Frontal cortex (tissue), 4 donors: ENCODE measurements at places on chromosomes 5 and 9. TPM values are rescaled to one million over a fixed set of nuclear protein-coding genes. Genes with fewer than 3 reads are reported as not detected.

DNA sequence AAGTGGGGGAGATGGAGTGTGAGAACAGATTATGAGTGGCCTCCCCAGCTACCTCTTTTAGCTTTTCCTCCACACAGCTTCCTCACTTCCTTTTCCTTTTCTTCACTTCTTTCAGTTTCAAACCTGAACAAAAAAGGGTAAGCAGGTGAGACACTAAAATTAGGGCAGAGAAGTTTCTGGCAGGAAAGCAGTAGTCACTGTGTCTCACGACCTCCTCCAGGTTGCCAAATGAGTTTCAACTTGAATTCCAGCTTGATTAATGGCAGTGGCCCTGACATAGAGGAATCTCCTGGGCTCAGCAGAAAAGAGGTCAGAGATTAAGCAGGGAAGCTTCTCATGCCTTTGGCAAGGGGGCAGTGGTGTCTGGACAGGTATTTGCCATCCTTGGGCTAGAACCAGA lies 63.7 kb upstream of the SPINK5 start:
- DNase-seq: no peak

DNA sequence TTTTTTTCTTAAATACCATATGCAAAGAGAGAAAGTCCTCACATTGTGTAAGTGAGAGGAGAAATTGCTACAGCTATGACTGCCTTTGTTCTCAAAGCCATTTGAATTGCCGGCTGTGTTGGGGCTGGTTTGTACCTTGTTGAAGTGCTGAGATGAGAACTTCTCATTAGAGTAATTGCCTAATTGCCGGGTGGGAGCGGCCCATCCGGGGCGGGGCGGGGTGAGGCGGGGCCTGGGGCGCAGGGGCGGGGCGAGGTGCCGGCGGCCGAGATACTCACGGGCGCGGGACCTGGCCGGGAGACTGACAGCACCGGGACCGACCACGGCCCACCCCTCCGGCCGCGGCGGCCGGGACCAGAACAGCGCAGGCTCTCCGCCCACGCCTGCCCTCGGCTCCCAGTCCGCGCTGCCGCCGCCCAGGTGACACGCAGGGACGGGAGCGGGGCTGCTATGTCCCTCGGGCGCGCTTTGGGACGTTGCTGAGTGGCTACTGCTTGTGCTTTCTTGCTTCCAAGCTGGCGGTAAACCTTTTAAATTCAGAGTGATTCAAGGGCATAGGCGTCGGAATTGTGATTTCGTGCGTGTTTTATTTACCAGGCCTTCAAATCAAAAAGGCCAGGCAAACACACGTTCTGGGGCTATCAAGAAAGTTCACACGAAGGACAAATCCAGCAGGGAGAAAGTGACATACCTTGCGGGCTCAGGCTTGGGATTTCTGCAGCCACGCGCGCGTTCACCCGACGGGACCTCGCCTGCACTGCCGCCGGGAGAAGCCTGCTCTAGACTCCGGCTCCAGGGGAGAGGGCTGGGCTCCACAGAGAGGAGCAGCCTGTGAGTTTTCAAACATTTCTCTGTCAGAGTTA lies 269.1 kb downstream of the FANCC start:
- DNase-seq: peak; percentile 71

DNA sequence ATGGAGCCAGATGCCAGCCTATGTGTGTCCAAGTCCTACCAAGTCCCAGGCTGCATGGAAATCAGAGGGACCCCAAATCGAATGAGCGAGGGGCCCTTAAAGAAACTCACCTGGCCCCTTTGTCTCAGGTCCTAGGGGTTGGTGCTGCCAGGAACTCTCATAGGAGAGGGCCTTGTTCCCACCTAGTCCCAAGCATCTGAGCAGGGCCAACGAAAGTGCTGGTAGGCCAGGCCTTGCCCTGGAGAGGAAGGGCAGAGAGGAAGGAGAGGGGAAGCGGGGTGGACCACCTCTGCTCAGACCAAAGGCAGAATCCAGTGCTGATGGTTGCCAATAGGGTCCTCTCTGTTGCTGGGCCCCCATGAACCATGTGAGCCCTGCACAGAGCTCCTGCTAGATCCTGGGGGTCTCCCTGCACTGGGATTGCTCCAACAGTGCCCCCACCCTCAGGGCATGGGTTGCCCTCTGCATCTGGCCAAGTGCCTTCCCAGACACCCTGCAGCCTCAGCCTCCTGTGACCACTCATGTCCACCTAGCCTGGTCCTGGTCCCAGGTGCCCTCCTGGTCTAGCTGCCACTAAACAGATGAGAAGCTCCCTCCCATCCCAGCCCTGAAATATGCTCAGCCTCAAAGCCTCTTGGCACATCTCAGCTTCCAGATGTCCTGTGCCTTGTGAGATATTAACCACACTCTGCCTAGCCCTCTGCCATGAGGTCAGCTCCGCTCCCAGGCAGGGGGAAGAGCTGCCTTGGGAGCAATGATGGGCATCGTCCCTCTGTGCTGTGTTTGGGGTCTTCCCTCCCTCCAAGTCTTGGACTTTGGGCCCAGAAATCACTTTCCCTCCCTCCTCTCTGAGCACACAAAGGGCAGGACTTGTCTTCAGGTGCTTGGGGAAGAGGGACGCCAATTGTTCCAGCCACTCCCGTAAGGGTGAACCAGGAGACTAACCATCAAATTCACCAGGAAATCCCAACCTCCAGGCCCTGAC lies 109.6 kb downstream of the ADAMTS2 start:
- no peak for DNase-seq

DNA sequence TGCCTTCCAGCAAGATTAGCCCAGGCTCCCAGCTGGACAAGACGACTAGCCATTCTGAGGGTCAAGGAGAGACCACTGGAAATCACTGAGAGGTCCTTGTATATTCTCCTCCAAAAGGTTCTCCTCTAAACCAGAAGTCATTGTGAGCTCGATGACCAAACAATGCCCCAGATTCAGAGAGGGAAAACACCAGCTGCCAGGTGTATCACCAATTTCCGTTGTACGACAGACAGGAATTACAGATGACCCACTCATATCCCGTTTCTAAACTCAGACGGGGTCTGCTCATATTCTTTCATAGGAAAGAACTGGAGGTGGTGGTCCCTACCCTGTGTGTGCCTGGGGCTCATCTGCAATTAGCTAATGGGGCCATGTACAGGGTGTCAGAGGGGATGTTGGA lies 14.2 kb downstream of the FAXDC2 start:
- DNase-seq: no peak

- no peak for DNase-seq
Measured at GRCh38 chr5:122101636-122102285, 23.7 kb upstream of the LOX start.

GRCh38 chr5:150338546-150338945 lies 19.0 kb upstream of the TCOF1 start:
- DNase-seq: no peak

- no peak for DNase-seq
Measured at GRCh38 chr9:128247226-128247803, 28.5 kb downstream of the GOLGA2 start.

DNA sequence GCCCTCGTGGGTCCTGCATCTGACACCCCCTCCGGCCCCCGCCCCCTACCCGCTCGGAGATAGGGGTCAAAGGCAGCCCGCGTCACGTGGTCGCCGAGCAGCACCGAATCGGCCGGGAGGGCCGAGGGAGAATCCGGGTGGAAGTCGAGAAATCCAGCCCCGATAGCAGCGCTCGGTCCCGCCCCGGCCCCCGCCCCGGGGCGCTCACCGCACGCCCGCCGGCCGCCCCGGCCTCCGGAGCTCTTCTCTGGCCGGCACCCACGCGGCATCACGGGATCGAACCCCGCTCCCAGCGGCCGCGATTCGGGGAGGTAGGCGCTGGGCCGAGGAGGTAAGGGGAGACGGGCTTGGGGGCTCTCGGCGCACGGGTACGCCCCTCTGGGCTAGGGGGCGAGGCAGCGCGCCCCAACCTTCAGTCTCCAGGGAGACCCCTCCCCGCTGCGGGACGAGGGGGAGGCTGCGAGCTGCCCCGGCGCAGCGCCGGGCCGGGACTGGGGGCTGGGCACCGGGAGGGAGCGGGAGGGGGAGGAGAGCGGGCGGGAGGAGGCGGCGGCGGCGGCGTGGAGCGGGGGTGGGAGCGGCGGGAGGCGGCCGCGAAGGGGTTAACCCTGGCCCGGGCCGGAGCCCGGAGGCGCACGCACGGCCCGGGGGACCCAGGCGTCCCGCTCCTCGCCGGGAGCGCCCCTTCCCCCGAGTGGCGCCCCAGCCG lies 22.1 kb upstream of the NDST1 start:
- DNase-seq: peak; percentile 78

DNA sequence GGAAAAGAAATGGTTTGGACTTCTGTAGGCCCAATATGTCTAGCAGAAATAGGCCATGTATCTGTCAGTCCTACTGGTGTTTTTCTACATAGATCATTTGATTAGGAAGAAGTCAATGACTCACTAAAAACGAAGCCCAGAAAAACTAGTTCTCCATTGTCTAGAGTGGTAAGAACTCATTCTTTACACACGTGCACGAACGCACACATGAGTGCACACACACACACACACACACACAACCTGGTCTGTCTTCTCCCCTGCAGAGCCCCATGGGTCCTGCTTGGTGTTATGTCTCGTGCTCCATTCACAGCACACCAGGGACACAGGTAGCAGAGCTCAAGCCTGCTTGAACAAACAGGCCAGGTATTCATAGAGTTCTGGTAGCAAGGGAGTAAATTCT lies 14.9 kb upstream of the FCN1 start:
- DNase-seq: no peak

- peak; percentile 70 for DNase-seq
Measured at GRCh38 chr5:150436141-150436680, 13.3 kb downstream of the RPS14 start.

GRCh38 chr5:119028575-119028974 lies 40.2 kb upstream of the DTWD2 start:
- DNase-seq: no peak

- peak; percentile 17 for DNase-seq
Measured at GRCh38 chr9:4298255-4299004, 1.4 kb downstream of the GLIS3 start.

- DNase-seq: no peak
Measured at GRCh38 chr5:104247260-104247659, 684.7 kb upstream of the NUDT12 start.

- DNase-seq: no peak
Measured at GRCh38 chr5:171882118-171882517, 96.5 kb downstream of the SMIM23 start.

DNA sequence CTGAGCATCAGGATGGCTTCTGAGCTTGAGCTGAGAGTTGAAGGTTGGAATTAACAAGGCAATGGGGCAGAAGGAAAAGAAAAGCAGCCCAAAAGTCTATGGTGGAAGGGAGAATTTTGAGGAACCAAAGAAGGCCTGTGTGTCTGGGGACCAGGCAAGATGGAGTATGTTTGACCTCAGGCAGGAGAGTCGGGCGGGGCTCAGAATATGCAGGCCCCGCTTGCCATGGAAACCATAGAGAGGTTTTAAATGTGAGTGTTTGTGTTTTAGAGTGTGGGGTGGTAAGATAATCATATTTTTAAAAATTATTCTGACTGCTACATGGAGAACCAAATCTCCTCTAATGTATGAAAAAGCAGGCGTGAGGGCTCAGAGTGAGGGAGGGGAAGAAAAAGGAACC lies 174.0 kb upstream of the PPP2R2B start:
- no peak for DNase-seq

DNA sequence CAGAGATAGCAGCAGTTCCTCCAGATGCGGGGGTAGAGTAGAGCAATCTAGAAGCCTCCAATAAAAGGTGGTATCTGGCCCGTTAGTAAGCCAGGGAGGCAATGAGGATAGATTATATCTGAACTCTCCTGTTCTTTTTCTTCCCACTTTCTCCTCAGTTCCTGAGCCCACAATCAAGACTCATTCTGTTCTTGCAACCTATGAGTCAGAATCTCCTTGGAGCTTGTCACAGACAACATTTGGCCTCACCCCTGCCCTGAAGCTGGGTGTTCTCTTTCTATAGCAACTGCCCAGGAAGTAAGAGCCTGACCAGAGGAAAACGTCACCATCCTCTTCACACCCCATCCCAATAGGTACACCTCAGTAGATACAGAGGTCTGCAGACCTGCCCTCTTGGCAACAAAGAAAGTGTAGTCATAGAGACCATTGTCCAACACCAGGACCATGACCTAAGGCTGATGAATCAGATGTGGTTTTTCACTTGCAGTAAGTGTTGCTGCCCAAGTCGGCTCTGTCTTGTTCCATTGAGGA lies 76.3 kb upstream of the PCA3 start:
- DNase-seq: no peak

GRCh38 chr5:17679597-17680203 lies 45.4 kb downstream of the TAF11L14 start:
- DNase-seq: no peak

GRCh38 chr5:88544136-88544645 lies 275.5 kb upstream of the TMEM161B start:
- no peak for DNase-seq

DNA sequence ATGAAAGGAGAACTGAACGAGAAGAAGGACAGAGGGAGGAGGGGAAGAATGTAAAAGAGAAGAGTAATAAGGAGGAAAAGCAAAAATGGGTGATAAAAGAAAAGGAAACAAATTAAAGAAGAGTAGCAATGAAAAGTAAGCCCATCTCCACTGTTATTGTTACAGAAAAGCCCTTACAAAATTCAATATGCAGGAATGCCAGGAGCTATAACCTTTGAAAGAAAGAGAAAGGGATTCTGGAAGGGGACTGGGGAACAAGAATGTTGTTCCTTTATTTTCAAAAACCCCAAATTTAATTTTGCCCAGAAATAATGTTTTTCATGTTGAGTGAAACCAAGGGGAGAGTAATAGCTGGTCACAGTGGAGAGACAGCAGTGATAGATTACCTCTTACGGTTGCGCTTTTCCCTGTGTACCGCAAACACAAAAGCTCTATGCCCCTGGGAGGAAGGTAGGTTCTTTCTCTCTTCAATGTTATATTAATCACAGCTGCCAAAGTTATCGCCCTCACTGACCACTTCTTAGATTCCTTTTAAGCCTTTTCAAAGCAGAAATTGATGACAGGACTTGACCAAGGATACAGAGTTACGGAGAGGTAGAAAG lies 86.7 kb downstream of the BRINP1 start:
- no peak for DNase-seq

DNA sequence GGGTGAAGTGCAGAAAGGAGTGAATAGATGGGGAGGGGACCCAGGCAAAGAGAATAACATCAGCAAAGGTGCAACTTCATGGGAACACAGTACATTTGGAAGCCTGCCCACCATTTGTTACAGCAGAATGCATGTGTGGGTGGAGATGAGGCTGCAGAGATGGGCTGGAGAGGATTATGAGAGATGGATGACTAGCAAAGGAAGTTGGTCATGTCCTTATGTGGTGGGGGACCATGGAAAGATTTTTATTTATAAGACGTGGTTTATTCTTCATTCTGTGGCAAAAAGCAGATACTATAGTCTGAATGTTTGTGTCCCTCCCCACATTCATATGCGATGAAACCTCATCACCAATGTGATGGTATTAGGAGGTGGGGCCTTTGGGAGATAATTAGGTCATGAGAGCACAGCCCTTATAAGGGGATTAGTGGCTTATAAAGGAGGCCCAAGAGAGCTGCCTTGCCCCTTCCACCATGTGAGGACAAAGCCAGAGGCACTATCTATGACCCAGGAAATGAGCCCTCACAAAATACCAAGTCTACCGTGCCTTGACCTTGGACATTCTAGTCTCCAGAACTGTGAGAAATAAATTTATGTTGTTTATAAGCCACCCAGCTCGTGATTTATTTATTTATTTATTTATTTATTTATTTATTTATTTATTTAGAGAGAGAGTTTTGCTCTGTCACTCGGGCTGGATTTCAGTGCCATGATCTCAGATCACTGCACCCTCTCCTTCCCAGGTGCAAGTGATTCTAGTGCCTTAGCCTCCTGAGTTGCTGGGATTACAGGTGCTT lies 483.7 kb downstream of the RAB3C start:
- DNase-seq: no peak

- DNase-seq: no peak
Measured at GRCh38 chr5:160061770-160062169, 52.8 kb downstream of the TTC1 start.

The LPAR1 gene
- 24.5 TPM for total RNA-seq

The DMRTA1 gene
- total RNA-seq: 0.41 TPM

The SLC28A3 gene
- not detected for total RNA-seq

The PCDHA4 gene
- 12.2 TPM for total RNA-seq
